ENCODE measurements at places on chromosomes 7 and 10.

DNA sequence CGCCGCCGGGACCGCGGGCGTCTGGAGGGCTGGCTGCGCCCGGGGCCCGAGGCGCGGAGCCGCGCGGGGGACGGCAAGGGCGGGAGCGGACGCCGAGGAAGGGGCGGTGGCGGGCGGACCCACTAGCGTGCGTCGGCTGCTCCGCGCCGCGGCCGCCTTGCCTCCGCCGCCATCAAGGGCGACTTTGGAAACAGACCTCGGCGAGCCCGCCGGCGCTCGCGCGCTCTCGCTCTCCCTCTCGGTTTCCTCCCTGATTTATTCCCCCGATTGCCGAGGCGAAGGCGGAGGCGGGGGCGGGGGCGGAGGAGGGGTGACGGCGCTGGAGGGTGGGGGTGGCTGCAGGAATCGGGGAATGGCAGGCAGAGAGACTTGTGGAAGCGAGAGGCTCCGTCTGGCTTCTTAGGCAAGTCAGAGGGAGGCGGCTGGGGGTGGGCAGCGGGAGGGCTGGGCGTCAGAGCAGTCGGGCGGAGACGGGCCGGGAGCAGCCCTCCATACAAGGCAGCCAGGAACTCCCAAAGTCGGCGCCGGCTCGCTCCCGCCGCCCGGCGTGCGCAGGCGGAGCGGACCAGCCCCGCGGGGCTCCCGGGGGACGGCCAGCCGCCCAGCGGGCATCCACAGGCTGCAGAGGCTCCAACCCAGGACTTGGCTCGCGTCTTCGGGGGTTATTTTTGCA is at the start of gene CACNA2D1:
Gene CACNA2D1, minus strand, starts transcription at position 231 of the 673 bp plus-strand sequence.
- peak; percentile 80 for DNase-seq

DNA sequence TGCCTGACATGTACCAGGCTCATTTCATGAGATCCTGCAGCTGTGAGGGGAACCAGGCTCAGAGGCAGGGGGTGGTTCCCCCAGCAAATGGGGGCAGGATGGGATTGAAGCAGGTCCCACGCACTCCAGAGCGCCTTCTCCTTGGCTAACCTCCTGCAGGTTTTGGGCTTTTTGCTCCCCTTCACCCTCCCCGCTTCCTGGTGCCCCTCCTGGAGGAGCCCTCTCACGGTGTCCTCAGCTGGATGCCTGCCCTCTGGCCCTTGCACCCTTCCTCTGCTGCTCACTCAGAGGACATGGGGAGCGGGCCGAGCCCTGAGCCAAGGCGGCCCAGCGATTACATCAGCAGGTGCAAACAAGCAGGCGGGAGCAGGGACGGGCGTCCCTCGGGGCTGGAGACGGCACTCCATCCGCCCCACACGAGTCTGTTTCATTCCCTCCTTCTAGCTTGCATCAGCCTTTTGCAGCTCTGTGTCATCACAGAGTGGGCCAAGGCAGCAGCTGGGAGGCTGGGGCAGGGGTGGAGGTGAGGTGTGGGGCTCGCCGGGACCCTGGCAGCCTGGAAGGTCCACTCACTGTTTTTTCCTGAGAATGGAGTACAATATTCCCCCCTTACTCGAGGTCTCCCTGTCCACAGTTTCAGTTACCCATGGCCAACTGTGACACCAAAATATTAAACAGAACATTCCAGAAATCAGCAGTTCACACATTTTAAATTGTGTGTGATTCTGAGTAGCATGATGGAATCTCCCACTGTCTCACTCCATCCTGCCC is 52.7 kb upstream of the SLC29A3 start:
- peak; percentile 67 for DNase-seq

DNA sequence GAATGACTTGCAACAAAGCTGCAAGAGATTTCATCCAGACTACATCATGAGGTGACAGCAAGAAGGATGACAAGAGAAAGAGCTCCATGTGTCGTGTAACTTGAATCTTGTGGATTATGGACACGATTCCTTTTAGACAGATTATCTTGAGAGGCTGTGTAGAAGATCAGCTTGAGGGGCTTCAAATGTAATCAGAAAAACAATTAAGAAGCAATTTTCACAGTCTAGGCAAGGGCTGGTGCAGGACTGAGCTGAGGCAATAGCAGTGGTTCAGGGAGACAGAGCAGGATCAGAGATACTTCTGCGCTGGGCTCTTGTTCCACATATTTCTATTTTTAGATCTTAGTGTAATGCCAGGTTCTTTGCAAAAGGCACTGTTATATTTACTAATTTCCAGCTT is 253.0 kb upstream of the COBL start:
- no peak for DNase-seq

DNA sequence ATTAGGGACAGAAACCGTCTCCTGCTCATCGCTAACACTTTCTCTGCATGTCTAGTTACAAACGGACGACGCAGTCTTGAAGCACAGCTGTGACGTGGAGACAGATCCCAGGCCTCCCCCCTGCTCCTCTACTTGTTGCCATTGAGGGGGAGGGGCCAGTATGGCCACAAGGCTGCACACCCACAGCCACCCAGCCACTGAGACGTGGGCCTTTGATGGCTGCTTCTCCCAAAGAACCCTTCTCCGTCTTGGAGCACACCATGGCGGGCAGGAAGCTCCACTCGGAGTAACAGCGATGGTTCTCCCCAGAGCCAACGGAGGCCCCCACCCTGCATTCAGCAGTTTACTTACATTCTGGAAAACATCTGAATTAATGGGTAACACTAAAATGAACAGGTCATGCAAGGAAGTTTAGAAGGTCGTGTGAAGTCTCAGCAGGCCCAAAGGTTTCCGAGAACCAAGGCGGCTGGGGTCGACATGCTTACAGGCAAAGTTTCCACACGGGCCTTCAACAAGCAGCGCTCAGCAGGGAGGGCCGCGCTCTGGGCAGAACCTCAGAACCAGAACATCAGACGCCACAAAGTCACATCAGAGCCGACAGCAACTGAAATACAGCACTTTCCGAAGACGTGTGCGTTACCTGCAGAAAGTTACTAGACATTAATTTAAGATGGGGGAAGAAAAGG is 169.6 kb downstream of the DIP2C start:
- no peak for DNase-seq

GRCh38 chr7:128915271-128915819 is 4.8 kb upstream of the KCP start:
- no peak for DNase-seq

- DNase-seq, result no peak
Observed at GRCh38 chr10:69614130-69614529, 15.9 kb upstream of the FAM241B start.

DNA sequence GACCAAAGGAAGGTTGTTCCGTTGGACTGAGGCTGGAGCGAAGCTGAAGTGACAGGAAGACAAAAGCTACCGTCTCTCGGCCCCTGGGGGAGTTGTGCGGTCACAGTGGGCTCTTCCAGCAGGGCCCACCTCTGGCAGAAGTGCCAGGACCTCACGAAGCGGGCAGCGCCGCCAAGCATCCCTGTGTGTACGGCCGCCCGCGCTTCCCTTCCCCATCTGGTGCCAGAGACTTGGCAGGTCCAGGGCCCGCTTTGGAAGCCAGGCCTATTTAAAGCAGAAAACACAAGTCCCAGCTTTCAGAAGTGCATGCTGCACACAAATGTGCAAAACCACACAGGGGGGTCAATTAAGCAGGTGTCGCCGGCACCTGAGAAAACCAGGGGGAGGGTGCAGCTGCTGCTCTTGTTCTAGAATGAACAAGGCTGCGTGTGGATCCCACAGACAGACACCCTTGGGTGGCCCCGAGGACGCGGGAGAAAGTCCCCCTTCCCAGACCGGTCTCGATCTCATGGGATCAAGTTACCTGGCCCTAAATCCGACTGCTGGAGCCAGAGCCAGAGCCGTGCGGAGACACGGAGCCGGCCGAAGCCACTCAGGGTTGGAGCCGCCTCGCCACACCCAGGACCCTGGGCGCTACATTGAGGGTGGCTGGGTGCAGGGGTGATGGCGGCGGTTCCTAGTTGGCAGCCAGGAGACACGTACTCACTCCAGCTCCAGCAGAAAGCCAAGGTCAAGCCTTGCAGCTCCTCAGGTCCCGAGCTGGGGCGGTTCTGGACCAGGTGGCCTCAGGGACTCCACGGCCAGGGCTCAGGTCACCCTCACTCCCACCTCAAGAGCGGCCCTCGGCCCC is 51.8 kb upstream of the PPP2R2D start:
- DNase-seq, result no peak

- no peak for DNase-seq
Observed at GRCh38 chr7:80790877-80791276, 128.0 kb downstream of the SEMA3C start.
